ENCODE measurements at places on chromosomes 16 and 17.

- DNase-seq = no peak
Observed at GRCh38 chr16:47182318-47182717, 38.6 kb upstream of the NETO2 start.

DNA sequence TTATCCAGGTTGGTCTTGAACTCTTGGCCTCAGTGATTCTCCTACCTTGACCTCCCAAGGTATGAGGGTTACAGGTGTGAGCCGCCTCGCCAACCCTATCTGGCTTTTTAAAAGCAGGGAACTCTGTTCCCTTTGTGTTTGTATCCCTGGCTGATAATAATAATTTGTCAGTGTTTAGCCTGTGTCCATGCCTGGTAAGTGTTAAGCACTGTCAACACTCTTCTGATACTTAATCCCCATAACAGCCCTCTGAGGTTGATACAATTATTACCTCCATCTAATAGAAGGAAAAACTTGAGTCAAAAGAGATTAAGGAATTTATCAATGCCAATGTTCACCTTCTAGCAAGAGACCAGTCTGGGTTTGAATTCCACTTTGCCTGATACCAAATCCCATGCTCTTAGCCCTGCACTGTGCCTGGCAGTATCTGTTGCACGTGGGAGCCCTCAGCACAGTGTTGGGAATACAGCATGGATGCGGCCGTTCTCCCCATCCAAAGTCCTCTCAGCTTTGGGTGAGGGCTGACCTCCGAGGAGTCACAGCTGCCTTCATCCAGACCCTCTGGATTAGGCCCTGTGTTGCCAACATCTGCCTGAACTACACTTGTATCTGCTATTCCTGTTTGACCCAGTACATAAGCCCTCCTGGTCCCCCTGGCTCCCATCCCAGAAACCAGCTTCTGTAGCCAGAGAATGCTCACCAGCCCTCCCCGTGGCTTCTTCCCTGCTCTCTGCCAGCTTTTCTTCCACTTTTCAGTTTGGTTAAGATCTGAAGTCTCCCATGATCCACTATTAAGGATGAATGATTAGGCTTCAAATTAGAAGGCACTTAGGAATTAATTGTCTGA, 335.6 kb upstream of the ASIC2 start:
- DNase-seq = no peak

- peak; percentile 39 for DNase-seq
Observed at GRCh38 chr17:50660042-50660886, 25.6 kb downstream of the ABCC3 start.

DNA sequence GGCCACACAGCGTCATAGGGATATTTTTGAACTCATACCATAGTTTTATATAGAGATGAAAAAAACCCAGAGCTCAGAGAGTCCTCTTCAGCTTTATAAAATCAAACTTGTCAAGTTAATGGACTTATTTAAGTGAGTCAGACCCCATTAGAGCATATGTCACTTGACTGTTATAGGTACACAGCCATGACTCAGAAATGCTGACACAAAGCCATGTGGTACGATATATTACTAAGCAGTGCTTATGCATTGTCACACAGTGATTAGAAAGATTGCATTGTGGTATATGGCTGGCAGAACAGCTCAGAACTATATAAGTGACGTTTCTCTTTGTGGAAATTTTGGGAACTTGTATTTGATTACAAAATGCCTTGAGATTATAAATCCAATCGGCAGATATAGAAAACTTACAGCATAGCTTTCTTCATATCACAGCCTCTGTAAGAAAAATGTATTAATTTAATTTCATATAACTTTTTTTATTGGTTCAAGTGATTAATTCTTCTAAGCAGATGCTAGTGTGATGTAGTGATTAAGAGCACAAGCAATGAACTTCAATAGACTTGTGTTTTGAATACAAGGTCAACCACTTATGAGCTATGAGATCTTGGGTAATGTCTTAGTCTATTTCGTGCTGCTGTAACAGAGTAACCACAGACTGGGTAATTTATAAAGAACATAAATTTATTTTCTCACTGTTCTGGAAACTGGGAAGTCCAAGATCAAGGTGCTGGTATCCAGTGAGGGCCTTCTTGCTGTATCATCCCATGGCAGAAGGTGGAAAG, 25.8 kb upstream of the GINS3 start:
- DNase-seq = no peak

GRCh38 chr16:29993191-29993902, 2.1 kb downstream of the HIRIP3 start:
- no peak for DNase-seq

GRCh38 chr17:76458580-76459490, 5.9 kb upstream of the UBE2O start:
- peak; percentile 31 for DNase-seq

DNA sequence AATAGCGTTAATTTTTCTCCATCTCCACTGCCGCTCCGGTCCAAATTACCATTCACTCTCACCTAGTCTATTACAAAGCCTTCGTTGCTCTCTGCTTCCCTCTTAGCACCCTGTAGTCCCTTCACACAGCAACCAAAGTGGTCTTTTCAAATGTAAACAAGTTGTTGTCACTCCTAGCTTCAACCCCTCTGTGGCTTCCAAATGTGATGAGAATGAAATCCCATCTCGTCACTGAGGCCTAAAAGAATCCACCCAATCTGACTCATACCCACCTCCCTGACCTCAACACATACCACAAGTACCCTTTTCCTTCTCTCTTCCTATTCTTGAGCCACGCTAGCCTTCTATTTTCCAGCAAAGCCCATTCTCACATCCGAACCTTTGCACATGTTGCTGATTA, 2.2 kb upstream of the PELP1 start:
- DNase-seq = no peak

DNA sequence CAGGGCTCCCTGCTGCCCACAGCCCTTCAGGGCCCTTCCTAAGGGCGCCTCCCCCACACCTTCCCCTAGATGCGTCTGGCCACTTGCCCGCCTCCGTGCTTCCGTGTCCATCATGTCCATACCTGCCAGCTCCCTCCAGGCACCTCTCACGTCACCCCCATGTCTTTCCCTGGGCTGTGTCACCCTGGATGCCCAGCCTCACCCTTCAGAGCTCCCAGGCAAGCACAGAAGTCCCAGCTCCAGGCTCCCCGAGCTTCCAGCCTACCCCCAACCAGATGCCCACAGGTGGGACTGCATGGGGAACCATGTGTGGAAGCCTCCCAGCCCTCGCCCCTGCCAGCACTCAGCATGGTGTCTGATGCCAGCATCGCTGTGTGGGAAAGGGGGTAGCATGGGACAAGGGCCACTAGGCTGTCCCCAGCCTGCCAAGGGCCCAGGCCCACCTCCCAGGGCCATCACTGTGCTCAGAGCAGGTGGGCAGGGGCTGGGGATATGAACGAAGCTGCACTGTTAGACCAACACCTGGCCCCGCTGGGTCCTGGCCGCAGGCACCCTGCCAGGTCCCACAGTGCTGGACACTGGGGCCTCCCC, 1.9 kb upstream of the AXIN1 start:
- DNase-seq = no peak

DNA sequence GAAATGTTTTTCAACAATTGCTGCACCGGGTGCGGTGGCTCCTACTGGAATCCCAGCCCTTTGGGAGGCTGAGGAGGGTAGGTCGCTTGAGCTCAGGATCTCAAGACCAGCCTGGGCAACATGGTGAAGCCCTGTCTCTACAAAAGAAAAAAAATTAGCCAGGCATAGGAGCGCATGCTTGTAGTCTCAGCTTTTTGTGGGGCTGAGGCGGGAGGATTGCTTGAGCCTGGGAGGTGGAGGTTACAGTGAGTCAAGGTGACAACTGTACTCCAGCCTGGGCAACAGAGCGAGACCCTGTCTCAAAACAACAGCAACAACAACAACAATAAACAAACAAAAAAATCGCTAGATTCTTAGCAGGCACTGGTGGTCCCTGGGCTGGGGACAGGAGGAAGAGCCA, 28.5 kb downstream of the IL21R start:
- no peak for DNase-seq

- DNase-seq = no peak
Observed at GRCh38 chr16:781346-782010, 6.7 kb downstream of the RPUSD1 start.

DNA sequence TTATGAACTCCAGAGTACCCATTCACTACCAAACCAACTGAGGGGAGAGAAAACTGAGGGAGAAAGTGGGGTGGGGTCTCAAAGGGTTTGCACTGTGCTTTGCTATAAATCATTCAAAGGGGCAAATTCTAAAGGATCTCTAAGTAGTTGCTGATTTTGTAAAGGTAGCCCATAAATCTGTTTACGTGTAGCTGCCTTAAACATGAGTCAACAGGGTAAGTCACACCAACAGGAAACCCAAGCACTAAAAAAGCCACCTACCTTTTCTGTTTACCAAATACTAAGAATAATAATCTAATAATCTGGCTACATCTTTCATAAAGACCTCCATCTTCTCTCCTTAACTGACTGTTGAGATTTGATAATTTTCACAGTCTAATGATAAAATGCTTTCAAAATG, 8.4 kb upstream of the HSBP1 start:
- no peak for DNase-seq

GRCh38 chr17:62094175-62094574, 29.1 kb upstream of the MED13 start:
- no peak for DNase-seq

DNA sequence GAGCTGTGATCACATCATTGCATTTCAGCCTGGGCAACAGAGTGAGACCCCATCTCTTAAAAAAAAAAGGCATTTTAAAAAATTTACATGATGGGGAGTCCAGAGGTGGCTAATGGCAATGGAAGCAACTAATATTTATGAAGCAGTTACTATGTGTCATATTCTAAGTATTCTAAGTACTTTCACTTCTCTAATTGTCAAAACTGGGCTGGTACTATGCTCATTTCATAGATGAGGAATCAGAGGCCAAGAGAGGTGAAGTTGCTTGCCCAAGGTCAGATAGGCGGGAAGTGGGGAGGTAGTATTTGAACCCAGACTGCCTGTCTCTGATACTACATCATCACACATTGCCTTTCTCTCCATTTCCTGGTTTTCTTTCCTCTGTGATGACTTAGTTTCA, 50.7 kb downstream of the SLC5A11 start:
- DNase-seq = no peak

DNA sequence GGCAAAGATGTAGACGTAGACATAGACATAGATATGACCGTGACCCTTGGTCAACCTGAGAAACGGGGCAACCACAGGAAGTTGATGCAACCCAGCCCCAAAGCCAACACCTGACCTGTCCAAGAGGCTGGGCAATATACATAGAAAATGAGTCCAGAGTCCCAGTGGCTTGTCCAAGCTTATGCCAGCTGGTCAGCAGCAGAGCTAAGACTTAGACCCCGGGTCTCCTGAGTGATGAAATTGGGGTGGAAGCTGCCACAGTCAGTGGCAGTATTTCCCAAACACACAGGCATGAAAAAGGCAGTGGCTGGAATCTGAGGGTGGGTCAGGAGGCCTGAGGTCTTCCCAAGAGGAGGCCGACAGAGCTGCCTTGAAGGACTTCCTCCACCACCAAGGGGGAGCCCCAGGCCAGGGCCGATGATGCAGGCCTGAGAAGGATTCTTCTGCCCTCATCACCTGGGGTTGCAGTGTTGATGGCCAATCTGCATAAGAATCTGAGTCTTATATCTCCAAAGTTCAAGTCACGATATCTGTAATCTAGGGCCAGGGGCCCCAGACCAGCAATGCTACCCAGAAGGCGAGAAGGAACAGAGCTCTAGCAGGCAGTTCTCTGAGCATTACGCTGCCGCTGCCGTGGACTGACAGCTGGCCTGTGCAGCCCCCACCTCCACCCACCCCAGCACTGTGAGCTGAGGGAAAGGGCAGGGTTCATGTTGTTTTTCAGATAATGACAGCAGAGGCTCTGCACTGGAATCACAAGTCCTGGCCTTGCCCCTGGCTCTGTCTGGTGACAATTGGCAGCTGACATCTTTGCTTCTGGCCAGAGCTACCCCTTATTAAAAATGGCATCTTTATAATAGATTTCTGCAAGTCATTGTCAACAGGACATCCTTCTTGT, 72.7 kb downstream of the GNAO1 start:
- no peak for DNase-seq

- no peak for DNase-seq
Observed at GRCh38 chr17:17698869-17699351, 17.7 kb downstream of the RAI1 start.

- no peak for DNase-seq
Observed at GRCh38 chr16:70433458-70434103, 5.3 kb downstream of the ST3GAL2 start.

- no peak for DNase-seq
Observed at GRCh38 chr17:67139784-67140665, 95.7 kb downstream of the CACNG1 start.

DNA sequence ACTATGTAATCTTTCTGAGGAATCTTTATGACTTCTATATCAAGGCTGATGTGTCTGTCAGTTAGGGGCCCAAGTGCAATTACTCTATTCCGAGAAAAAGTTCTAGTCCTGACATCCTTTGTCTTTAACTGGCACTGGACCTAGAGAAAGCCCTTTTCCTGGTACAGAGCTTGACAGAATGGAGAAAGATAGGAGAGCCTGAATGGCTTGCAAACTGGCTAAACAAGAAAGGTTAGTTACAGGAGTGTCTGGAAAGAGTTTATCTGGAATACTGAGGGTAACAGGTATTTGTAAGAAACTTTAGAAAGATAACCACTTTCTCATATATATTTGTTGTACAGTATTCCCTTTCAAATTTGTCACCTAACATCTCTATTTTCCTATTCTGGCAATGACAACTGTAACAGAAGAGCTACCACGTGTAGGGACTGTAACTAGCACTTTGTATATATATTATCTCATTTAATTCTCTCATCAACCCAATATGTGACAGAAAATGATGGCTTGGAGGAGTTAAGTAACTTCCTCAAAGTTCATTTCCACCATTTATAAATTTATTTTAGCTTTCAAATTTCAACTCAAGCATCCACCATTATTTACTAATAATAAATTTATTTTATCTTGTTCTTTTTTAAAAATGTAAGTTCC, 97.4 kb upstream of the C17orf78 start:
- DNase-seq = no peak

- DNase-seq = no peak
Observed at GRCh38 chr17:21345236-21345635, 30.9 kb upstream of the KCNJ12 start.

DNA sequence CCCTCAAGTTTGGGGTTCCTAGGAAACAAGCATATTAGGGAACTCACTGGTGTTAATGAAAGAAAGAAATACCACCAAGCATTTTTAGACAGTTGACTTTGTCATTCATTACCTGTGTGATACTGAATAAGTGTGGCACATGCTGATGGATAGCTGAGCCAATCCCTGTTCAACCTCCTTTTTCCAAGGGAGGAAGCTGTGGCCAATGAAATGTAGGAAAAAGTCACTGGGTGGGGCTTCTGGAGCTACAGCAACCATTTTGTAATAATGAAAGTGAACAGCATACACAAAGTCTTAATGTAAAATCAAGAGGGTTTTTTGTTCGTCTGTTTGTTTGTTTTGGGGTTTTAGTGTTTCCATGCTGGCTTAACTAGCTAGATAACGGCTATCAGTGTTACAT, 254.3 kb upstream of the SALL1 start:
- DNase-seq = no peak

- DNase-seq = no peak
Observed at GRCh38 chr17:36940313-36941264, 3.3 kb downstream of the LHX1 start.
